Fibroblast of skin of back (primary cell): ENCODE measurements at places on chromosomes 13 and 19.

- no peak for DNase-seq
Measured at GRCh38 chr19:3193256-3194105, 7.8 kb downstream of the NCLN start.

GRCh38 chr19:4933528-4933927 is 24.2 kb downstream of the UHRF1 start:
- no peak for DNase-seq

DNA sequence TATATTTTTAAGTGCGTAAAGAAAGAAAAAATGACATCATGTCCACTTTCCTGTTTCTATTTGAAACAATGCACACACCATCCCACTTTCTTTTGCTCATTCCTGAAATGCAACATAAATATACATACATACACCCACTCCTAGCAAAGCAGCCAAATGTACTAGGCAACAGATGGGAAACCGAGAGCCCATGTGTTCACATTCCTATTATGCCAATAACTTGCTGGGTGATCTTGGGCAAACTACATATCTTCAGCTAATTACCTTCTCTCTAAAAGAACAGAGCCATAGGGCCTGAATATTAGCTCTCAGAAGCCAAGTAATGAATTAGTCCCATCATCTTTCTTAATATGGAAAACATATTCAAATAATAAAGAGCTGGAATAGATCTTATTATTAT is 610.6 kb upstream of the ATXN8OS start:
- DNase-seq: no peak

DNA sequence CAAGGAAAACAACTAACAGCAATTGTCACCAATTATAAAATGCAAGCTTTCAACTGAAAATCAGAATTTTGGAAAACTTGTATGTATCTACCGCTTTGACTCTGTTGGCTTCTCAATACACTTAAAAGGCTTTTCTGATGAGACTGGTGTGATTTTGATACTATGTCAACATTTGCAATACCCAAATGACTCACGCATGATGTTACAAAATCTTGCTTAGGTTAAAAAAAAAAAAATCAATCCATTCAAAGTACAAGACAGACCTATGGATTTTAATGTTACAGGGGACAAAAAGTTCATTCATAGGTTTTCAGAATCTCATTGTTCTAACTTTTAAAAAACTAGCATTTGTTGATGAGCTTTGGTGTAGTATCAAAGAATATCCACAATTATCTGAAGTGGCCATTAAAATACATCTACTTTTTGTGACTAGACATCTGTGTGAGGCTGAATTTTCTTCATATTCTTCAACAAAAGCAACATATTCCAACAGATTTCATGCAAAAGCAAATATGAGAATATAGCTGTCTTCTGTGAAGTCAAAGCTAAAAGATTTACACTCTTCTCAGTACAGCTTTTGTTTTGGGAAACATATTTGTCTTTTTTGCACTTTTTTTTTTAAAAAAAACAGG is 10.7 kb downstream of the ELF1 start:
- DNase-seq: peak; percentile 75

DNA sequence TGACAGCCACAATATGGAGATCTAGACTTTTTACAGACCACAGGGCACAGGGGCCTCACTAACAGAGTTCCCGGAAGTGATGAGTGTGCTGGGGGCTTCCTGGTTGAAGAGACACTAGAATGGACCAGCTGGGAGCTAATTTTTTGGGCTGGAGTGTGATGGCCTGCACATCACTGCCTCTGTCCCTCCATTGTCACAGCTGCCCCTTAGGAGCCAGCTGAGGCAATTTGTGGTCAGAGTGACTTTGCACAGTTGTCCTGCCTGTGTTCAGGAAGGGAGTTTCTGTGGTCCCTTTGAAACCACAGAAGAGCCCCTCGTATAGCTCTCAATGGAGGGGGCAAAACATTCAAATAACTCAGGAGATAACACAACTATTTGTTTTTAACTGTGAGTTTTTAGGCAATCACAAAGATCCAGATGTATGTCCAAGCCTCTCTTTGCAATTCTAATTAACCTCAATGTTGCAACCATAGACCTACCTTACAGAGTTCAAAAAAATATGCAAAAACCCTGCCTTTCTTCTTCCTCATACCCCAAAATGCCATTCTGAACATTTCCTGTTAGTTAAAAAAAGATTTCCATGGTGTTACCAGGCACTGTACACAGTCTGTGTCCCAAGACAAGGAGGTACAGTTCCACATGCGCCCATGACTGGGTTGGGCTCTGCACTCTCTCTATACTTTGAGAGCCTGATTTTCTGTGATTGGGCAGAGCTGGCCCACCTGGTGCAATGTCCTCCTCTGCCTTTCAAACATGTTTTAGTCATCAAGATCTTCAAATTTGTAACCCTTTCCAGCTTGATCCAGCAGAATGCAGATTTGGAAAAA is 2.4 kb downstream of the ALOX5AP start:
- DNase-seq: no peak

GRCh38 chr13:113029487-113030258 is 60.7 kb downstream of the MCF2L start:
- peak; percentile 20 for DNase-seq

- DNase-seq: peak; percentile 66
Measured at GRCh38 chr13:44969551-44970484, 19.5 kb downstream of the NUFIP1 start.

GRCh38 chr19:29303069-29303718 is 90.2 kb upstream of the UQCRFS1 start:
- no peak for DNase-seq

- DNase-seq: no peak
Measured at GRCh38 chr19:8163759-8164158, 14.4 kb upstream of the FBN3 start.

DNA sequence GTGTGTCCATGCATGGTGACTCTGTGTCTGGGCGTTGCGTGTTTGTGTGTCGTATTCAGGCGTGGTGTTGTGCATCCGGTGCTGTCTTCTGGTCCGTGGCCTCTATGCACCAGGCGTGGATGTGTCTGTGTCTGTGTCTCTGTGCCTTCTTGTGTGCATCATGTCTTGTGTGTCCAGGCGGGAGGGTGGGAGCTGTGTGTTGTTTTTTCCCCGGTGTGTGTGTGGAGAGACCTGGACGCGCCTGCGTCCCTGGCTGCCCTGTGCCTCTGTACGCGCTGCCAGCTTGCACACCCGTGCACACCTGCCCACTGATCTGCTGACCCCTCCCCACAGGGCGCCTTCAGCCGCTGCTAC is 1.1 kb downstream of the PLK5 start:
- no peak for DNase-seq

DNA sequence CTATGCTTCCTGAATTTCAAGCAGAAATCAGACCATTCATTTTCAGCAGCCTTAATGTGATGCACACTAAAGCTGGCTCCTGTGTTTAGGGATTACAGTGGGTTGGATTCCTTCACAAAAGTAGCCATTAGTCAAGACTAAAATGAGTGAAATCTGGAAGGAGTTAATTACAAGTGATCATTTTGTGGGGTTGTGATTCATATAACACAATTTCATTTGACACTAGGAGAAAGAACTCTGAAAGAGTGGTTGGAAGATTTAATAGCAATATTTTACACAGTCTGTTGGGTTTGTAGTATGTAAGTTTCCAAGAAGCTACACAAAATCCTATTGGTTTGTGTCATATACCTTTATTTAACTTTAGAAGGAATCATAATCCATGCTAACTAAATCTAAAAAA is 236.9 kb downstream of the DCT start:
- no peak for DNase-seq

GRCh38 chr19:4279530-4280422 is 710 bp downstream of the SHD start:
- no peak for DNase-seq

- no peak for DNase-seq
Measured at GRCh38 chr13:20840568-20840967, 62.0 kb downstream of the XPO4 start.

- no peak for DNase-seq
Measured at GRCh38 chr19:31316201-31316951, 32.9 kb downstream of the TSHZ3 start.

DNA sequence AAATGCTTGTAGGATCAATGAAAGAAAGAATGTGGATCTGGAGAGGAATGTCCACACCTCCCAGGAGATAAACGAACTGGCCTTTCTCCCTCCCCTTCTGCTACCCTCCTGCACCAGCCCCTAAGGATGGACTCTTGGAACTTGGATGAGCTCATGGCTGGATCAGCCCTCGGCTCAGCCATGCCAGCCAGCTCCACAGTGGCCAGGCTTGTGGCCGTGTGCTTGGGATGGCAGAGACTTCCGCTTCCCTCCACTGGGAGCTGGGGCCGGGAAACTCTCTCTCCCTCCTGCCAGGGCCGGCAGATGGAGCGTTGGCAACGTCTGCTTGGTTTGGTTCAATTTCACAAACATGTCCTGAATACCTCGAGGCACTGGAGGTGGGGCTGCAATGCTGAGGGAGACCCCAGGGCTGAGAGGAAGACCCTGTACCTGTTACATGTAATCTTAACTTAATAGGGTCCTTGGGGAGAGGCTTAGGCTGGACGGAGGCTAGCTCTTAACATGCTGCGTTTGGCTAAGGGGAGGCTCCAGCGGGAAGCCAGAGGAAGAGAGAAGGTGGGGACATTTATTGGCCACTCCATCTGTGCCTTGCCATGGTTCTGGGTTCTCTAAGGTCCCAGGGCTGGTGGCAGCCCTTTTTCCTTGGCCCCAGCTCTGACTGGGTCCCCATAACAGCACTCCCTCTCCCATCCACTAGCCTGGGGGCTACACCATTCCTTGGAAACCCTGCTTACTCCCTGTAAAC is 152.5 kb downstream of the IER2 start:
- DNase-seq: no peak

DNA sequence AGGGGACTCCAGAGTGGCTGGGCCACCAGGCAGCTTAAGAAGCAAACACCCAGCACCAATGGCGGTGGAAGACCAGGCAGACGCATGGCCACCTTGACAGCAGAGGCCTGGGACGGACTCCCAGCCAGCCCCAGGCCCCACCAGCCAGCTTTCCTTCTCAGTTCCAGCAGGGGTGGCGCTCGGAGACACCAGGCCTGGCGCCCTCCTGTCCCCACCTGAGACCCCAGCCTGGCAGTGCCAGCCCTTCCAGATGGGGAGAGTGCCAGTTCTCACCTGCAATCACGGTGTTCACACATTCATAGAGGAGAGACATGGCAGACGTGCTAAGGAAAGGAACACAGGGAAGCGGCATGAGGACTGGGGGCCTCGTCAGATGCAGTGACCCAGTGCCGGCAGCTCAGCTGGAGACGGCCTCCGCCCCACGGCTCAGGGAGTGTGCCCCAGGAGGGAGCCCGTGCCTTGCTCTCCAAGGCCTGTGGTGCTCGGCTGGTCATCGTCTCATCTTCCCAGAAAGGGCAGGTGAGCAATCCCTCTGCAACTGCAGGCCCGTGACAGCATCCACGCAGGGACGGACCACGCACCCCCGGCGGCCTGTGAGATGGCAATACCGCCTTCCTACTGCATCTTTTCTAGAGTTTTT is 24.4 kb downstream of the AP3D1 start:
- no peak for DNase-seq

GRCh38 chr19:48779636-48780035 is 24.3 kb downstream of the FGF21 start:
- DNase-seq: no peak

- DNase-seq: peak; percentile 72
Measured at GRCh38 chr19:13920940-13921747, 15.1 kb downstream of the CC2D1A start.

DNA sequence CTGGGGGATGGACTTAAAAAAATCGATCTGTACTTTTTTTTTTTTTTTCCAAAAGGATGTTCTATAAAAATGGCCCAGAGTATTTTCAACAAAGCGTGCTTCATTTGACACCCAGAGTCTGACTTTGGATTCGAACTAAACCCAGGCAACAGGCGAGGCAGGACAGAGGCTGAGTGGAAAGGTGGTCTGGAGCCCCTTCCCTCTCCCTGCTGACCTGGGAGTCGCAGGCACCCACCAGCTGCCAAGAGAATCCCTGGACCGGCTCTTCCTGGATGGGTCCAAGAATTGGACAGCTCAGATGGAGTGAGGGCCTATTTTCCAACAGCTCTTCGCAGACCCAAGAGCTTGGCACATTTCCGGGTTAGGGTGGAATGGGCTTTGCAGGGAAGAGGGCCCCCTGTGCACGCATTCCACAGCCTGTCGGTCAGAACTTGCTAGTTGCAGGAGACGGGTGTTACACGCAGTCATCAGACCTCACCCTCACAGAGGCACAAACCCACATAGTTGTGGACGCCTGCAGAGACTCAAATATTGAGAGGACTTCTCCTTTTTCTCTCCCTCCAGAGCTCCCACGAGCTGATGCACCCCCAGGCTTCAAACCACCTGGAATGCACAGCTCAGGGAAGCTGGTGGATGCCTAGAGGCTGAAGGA is 15.2 kb downstream of the KCTD15 start:
- DNase-seq: no peak

DNA sequence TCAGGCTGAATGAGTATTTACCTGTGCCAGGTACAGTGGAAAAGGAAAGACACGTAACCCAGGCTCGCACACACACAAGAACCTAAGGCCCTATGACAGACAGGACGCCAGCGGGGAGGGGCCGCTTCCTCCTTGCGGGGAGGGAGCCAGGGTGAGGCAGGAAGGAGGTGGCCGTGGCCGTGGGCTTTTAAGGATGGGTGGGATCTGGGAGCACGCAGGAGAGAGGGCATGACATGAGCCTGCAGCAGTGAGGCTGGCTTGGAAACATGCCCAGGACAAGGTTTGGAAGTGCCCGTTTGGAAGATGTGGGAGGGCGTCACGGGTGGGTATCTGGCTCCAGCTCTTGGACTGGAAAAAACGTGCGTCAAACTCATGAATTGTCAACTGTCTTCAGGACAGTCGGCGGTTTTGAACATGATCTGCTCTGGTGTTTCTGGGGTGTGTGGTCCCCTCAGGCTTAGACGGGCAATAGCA is 20.1 kb downstream of the SH3GL1 start:
- DNase-seq: no peak
